Retinal pigment epithelial cell (primary cell): ENCODE measurements at places on chromosomes 5 and 9.

GRCh38 chr9:80934095-80934494 is 755.3 kb downstream of the TLE1 start:
- DNase-seq = no peak

DNA sequence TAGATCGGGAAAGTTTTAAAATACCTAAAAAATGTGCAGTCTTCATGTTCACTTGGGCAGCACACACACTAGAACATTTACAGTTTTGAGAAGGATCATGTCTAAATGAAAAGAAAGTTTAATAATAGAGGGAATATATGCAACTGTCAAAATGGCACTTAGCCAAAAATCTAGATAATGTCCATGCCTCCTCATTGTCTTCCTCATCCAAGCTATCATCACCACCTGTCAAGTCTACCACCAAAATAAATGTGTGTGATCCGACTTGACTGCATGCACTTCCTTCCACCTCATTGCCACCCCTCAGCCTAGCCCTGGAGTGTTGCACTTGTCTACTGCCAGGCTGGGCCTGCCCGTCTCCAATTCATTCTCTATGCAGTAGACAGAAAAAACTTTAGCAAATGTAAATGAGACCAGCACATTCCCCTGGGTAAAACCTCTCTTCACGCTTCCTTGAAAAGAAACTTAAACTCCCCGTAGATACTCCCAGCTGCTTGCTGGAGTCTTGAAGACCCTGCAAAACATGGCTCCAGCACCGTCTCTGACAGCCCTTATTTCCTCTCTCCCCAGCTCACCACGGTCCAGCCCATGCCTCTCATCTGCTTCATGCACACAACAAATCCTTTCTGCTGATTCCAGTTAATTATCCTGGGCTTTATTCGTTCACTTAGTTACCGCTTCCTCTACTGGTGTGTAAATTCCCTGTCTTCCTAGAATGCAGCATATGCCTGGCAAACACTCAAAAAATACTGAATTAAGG is 66.9 kb downstream of the FANCC start:
- no peak for DNase-seq

- peak; percentile 44 for DNase-seq
These were observed 1.2 kb upstream of the SLC4A9 start for GRCh38 chr5:140358738-140359310.

DNA sequence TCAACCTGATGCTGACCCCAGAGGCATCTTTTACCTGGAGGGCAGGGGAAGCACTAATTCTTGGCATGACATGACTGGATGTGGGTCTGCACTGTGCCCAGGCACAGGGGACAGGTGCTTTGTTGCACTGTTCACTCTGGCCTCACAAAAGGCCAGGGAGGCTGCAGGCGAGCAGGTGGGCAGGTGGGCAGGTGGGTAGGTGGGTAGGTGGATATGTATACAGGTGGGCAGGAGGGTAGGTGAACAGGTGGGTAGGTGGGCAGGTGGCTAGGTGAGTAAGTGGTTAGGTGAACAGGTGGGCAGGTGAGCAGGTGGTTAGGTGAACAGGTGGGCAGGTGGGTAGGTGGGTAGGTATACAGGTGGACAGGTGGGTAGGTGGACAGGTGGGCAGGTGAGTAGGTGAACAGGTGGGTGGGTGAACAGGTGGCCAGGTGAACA is 1.5 kb downstream of the PAEP start:
- DNase-seq = no peak

DNA sequence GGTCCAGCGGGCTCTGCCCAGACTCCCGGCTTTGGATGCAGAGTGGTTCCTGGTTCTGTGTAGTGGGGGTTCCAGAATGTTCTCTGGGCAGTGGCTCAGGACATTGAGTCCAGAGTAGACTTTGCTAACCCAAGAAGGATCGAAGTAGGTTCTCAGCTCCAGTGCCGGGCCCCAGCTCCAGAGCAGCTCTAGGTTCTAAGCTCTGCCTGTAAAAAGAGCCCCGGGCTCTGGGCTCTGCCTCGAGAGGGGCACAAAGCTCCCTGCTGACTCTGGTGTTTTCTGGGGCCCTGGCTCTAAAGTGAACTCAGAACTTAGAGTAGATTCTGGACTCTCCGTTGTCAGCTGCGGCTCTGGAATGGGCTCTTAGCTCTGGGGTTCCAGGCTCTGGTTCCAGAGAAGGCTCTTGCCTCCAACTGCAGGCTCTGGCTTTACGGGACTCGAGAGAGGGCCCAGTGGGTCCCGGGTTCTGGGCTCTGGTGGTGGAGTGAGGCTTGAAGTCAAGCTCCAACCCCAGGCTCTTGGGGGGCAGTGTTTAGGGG is 414 bp downstream of the WDR38 start:
- DNase-seq = no peak

DNA sequence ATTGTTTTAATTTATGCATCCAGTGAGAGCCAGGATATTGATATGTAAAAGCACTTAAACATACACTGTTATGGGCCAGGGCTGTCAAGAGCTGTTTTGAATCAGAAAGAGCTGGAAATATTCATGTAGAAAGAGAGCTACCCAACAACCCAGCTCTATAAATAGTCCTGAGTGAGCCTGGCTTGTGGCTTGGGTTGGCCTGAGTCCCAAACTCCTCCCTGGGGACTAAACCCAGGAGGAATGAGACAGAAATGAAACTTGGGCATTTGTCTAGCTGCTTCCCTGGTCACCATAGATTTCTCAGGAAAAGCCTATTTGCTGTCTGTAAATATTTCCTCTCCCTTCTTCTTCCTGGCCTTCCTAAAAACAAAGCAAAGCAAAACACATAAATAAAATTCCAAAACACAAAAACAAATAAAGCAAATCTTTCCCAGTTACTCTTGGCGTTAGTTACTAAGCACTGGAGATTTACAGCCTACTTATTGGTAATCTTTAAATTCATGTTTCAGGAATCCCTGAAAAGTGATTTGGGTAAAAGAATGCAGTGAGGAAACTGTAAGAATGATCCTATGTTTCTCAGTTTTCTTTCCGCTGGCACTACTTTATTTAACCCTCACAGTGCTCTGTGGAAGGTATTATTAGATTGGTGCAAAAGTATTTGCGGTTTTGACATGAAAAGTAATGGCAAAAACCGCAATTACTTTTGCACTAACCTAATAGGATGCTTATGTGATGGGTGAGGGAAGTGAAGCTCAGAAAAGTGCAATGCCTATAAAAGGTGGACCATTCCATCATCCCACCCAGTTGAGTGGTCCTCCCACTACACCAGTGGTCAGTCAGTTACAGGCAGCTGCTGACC is 111.8 kb downstream of the CARTPT start:
- peak; percentile 80 for DNase-seq

DNA sequence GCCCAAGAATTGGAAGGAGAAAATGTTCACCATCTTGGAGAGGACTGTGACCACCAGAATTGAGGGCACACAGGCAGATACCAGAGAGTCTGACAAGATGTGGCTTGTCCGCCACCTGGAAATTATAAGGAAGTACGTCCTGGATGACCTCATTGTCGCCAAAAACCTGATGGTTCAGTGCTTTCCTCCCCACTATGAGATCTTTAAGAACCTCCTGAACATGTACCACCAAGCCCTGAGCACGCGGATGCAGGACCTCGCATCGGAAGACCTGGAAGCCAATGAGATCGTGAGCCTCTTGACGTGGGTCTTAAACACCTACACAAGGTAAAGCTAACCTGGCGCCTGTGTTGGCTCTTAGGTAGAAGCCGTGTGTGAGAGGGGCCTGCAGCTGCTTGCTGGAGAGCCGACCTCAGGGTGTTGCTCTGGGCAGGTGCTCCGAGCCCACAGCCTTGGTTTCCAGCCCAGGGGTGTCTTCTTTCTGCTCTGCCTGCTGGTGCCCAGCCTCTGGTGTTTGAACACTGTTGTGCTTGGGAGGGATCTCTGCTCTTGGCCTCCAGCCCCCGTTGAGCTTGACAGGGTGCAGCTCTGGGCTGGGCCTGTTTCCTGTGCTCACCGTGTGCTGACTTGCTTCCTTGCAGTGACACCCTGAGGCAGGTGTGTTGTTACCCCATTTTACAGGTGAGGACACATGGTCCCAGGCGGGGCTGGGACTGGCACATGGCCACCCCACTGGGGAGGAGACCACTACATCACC is 10.9 kb downstream of the EXOC3 start:
- no peak for DNase-seq

- DNase-seq = no peak
These were observed 2.5 kb downstream of the DMRT2 start for GRCh38 chr9:1052365-1053281.

GRCh38 chr5:69341520-69342161 is 9.0 kb upstream of the CCDC125 start:
- DNase-seq = no peak

DNA sequence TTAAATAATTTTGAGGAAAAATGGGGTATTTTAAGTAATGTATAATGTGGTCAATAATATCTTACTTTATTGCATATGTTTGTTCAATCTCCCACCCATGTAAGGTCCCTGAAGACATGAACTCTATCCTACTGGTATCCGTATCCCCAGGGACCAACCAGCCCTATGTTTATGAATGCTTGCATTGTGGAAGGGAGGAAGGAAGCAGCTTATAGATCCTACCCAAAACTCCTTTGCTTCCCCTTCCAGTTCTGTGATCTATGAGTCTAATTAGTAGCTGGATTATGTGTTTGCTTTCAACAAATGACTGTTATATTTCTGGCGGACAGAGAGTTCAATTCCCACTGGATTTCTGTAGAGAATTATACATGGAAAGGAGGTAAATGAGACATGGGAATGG is 45.6 kb downstream of the CNTRL start:
- DNase-seq = no peak

DNA sequence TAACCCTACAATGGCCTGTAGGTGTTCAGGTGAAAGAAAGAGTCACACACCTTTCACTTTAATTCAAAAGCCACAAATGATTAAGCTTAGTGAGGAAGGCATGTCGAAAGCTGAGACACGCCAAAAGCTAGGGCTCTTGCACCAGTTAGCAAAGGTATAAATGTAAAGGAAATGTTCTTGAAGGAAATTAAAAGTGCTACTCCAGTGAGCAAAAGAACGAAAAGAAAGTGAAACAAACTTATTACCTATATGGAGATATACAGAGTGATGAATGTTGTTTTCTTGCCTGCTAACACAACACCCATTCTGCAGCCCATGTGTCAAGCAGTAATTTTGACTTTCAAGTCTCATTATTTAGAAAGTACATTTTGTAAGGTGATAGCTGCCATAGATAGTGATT is 254.2 kb upstream of the SLC24A2 start:
- DNase-seq = no peak

- no peak for DNase-seq
These were observed 15.5 kb upstream of the MRNIP start for GRCh38 chr5:179874136-179874535.

GRCh38 chr9:85528142-85528541 is 213.6 kb downstream of the AGTPBP1 start:
- no peak for DNase-seq

- DNase-seq = no peak
These were observed 277.7 kb downstream of the MSX2 start for GRCh38 chr5:175001876-175002645.

DNA sequence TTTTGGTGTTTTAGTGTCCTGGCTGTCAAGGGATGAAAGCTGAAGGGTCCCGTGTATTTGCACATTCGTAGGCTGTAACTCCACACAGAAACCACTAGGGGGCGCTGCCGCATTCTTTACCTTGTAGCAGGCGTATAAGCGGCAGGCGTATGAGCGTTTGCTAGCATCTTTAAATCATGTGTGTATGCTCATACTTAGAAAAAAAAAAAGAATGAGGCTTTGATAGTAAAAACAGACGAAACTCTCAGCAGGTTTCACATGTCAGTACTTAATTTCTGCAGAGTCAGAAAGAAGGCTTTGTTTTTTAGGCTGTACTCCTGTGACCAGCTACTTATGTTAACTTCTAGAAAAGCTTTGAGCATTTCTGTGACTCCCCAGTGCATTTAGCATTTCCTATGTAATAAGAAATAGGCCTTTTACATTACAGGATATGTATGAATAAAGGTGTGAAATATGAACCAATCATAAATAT is 218.8 kb upstream of the ADAMTSL1 start:
- DNase-seq = peak; percentile 36

DNA sequence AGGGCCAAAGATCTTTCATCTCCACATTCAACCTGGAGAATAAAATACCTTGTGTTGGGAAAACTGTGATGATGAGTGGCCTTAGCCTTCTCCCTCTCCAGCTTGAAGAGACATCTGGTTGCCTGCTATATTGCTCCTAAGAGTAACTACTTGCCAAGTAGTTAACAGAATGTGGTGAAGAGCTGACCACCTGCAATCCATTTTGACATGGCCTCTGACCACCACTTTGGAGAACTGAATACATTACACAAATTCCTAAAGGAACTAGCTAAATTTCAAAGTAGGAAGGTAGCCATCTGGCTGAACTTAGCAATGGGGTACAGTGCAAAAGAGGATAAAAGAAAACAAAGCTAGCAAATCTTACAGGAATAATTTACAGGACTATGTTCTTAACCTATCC is 7.2 kb downstream of the TBCA start:
- DNase-seq = no peak

DNA sequence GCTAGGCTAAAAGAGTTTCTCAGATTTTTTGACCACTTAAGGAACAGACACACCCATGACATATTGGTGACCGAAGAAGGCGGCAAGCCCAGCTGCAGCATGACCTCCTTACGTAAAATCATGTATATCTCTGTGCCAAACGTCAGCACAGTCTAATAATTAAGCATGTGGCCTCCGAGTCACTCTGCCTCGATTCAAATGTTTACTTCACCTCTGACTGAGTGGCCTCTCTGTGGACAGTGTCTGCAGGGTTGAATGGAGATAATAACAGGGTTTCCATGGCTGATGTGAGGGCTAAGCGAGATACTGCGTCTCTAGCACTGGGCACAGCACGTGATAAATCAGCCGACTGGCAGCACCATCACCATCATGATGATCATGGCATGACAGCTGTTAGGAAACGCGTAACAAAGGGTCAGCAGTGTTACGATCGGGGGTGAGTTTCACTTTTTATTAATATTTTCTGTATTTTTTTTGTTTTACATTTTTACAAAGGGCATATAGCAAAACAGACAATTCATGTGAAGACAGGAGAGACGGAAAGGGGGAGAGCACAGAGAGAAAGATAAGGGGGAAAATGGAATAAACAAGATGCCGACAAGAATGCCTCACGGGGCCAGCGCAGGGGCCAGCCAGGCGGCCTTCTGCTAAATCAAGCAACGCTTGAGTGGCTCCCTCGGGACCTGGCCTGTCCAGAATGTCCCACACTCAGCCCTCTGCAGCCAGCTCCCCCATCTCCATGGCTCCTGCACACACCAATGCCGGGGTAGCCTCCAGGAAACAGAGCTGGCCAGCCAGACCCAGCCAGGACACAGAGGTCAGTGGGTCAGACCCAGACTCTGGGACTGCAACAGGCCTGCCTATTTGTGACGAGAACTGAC is 60.3 kb downstream of the ADAMTS2 start:
- no peak for DNase-seq

DNA sequence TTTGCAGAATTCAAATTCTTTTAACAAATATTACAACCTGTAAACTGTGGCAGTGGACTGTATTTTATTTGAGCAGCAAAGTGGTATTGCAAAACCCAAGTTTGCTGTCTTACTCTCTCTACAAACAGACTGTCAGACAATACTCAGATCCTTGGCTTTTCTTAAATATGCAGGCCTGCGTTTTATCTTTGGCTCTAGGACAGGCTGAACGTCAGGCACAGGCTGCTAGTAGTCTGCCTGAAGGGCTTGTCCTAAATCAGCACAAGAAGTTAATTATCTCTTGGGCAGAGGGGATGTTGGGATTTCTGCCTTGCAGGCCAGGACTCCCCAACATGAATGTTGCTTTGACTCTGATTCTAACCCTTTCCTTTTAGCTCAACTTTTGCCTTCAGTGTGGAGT is 147.5 kb downstream of the SLIT3 start:
- DNase-seq = no peak

- DNase-seq = no peak
These were observed 246.9 kb downstream of the TLR4 start for GRCh38 chr9:117951127-117951526.
